ENCODE measurements at places on chromosomes 5 and 9. TPM values are rescaled to one million over a fixed set of nuclear protein-coding genes. Genes with fewer than 3 reads are reported as not detected.

DNA sequence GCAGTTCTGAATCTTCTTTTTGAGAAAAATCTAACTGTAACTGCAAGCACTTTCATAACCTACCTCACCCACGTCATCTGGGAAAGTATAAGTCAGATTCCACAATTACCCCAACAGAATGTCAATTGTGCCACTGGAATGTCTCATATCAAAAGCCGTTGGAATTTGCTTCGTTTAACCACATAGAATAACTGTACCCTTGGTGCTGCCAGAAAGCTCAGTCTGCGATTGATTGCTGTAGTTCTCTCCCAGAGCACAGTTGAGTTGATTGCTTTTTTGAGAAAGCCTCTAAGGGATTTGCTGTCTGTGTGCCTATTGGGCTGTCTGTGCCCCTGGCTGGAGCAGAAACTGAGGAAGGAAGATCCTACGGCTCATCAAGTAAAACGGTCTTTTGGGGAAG lies 583.6 kb downstream of the TMEM38B start:
- no peak for DNase-seq

- no peak for DNase-seq
Observed at GRCh38 chr5:147451193-147451592, 58.7 kb downstream of the DPYSL3 start.

DNA sequence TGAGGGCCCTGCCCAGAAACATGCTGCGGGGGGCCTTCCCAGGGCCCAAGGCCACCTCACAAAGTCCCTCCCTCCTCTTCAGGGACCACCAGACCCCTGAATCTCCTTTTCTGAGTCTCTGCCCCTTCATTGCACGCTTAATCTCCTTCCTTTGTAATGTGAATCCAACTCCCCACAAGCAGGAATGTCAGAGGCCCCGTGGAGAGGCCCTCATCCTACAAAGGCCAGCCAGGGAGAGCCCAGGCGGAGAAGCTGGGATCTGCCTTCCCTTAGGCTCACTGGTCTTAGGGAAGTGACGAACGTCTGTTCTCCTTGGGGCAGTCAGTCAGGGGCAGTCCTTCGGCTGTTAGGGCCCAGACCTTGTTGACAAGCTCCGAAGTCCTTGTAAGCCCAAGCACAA lies 2.3 kb downstream of the SMIM33 start:
- DNase-seq = no peak

GRCh38 chr5:134095887-134096589 lies 18.4 kb upstream of the TCF7 start:
- no peak for DNase-seq

Gene PLAC8L1
- total RNA-seq = 0.37 TPM

GRCh38 chr5:30878296-30878695 lies 315.2 kb upstream of the CDH6 start:
- no peak for DNase-seq

DNA sequence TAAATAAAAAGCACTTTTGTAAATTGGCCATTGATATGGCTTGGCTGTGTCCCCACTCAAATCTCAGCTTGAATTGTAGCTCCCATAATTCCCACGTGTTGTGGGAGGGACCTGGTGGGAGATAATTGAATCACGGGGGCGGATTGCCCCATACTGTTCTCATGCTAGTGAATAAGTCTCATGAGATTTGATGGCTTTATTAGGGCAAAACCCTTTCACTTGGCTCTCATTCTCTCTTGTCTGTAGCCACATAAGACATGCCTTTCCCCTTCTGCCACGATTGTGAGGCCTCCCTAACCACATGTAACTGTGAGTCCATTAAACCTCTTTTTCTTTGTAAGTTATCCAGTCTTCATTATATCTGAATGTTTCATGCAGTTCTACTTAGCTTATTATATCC lies 153.2 kb downstream of the TARS1 start:
- no peak for DNase-seq

DNA sequence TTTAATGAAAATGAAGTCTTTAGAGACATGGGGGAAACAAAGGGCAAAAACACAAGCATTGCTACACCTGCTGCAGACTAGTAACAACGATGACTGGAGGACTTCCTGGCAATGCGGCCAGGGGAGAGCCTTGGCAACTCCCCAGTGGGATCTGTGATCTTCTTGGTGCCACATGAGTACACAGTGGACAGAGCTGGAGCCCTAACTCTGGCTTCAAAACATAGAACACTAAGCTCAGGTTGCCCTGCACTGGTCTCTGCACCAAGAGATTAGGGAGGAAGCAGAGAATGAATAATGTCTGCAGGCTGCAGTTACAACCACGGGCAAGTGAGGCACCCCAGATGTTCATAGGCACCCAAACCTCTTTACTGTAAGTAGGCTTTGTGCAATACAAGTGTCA lies 91.1 kb downstream of the MRPS27 start:
- no peak for DNase-seq

DNA sequence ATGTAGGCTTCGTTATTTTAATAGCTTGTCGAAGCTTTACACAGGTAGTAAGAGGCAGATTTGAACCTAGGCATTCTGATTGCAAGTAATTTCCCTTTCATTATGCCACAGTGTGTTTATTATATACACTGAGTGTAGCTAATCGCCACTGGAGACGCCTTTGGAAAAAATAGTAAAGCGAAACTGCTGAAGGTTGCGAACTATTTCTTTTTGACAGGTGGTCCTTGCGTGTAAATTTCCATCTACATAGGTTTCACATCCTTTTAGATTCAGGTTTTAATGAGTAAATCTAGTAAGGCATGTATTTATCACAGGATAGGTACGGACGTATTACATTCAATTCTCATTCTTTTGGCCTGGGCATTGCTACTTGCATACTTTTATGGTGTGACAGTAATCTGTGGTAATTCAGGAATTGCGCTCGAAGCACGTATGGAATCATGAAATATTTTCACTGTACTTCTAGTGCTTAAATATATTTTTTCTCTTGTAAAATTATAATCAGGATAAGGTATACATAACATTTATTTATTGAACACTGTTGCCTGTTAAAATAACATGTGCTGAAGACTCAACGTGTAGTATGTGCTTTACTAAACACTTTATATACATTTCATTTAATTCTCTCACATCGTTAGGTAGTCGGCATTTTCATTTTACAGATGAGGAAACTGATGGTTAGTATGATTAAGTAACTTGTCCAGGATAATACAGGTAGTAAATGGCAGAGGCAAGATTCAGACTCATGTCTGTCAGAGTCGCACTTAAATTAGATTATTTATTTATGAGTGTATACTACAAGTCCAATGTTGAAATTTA lies 1.8 kb downstream of the MARCHF6 start:
- no peak for DNase-seq

- no peak for DNase-seq
Observed at GRCh38 chr9:38768351-38768761, 48.4 kb upstream of the FAM240B start.

DNA sequence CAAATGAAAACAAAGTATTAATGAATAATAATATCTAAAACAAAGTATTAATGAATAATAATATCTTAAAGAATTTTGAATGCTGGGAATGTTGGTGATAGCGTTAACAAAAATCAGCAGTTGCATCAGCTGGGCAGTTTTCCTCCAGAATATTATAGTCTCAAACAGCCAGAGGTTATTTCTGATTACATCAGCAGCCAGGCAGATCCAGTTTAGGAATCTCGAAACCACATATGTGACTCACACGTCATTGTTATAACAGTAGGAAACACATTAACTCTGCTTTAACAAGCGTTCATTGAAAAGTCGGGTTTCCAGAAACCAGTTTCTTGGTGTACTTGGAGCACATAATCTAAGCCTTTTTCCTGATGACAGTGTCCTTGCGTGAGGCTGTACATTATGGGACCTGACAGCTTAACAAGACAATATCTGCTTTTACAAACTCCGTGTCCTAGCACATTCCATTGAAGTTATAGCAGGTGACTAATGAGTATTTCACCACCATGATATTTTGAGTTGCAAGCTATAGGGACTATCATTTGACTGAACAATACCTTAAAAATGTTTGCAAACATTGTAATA lies 559.5 kb upstream of the KLF4 start:
- DNase-seq = no peak

DNA sequence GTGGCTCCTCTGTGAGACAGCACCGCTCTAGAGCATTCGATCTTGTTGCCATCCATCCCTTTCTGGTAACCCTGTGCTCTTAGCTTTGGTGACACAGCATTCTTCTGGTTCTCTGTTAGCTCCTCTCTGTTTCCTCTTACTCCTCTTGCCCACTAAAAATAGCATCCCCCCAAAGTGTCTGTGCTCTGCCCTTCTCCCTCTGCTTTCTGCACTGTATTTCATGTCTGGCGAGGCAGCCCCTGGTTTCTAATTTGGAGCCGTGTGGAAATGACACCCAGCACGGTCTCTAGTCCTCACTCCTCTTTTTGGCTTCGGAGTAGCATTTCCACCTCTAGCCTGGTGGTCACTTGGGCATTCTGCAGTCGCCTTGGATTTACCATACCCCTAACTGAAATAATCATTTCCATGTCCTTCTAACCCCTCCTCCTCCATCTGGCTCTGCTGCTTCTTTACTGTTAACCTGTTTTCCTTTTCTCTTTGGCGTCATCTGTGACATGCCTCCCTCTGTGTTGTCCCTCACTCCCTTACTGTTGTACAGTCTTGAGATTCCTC lies 23.8 kb downstream of the NPR3 start:
- DNase-seq = no peak

Gene LCN1
- not detected for total RNA-seq

Gene TGFBI
- total RNA-seq = 1.3 TPM

DNA sequence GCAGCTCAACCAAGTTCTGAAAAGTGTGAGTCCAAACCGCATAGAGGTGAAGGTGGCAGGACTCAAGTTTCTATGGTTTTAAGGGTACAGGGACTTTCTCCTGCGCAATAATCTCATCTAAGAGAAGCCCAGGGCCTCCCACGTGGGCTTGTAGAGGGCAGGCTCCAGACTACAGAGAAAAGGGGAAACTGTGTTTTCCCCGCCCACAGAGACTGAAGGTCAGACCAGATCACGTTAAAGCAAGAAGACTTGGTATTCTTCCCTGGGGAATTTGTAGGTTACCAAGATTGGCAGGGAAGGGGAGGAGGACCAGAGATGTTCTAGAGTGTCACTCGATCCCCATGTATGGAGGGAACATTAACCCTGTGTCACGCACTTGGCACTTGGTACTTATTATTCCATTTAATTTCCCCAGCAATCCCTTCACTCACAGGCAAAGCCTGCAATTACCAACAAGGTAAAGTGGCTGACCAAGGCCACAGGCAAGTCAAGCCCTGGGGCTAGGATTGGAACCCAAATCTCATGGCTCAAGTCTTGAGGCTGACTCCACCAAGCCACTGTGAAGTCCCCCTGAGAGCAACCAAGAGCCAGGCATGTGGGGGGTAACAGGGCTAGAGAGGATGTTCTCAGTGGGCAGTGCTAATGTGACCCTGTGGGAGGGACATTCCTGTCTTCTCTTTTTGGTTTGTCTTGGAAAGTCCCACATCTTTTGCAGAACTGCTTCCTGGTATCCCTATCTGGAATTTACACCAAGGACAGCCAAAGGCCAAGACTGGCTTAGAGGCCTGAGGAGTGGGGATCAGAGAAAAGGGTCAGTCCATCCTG lies 18.3 kb upstream of the NEK6 start:
- DNase-seq = no peak

GRCh38 chr5:1007681-1008450 lies 736 bp upstream of the NKD2 start:
- DNase-seq = no peak

Gene DCAF12
- total RNA-seq = 3.8 TPM

DNA sequence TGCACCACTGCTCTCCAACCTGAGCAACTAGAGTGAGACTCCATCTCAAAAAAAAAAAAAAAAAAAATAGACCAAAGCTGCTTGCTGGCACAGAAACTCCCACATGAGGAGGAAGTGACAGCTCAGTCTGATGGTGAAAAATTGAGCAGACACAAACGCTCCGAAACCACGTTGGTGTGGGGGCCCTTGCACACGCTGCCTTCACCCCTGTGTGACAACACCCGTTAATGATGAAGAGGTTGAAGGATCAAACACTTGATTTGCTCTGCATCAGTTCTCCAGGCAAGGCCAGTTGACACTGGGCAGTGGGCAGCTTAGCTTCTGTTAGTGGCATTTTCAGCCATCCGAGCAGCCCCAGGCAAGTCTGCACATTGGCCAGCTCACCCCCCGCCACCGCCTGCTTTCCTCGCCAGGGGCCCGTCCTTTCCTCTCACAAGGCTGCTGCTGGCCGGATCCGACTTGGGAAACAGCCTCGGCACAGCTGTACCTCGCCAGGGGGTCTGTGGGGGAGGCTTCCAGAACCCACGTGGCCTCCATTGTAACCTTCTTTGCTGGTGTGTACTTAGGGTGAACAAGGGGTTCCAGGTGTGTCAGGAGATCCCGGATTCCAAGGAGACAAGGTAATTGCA lies 79.8 kb downstream of the COL27A1 start:
- no peak for DNase-seq

Gene GFI1B
- 0.07 TPM for total RNA-seq

Gene C6
- not detected for total RNA-seq

Gene TMC1
- not detected for total RNA-seq

GRCh38 chr9:35820076-35820475 lies 5.2 kb upstream of the HINT2 start:
- DNase-seq = no peak

Gene FASTKD3
- 12.1 TPM for total RNA-seq

Gene TEX48
- total RNA-seq = not detected

Gene RNF183
- total RNA-seq = not detected

- no peak for DNase-seq
Observed at GRCh38 chr5:73278693-73279092, 105.7 kb downstream of the TMEM174 start.

GRCh38 chr5:133205204-133205603 lies 153.4 kb downstream of the HSPA4 start:
- no peak for DNase-seq

- no peak for DNase-seq
Observed at GRCh38 chr9:95640336-95640735, 123.6 kb upstream of the PTCH1 start.

DNA sequence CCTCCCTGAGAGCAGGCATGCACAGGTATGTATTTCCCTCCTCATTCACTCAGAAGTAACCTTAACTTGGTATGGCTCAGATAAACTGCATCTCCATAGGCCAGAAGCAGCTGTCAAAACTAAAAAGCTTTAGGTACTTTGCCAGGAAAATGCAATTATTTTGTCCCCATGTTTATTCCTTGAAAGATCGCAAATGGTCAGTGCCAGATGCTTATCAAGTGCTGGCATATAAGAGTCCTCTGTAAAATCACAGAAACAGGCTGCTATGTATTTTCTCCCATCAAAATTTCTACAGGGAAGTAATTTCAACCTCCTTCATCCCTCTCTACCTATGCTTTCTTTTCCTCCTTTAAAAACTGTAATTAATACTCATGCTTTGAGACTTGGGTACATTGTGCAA lies 12.7 kb downstream of the PCDHAC2 start:
- no peak for DNase-seq

- DNase-seq = no peak
Observed at GRCh38 chr5:98772415-98773213, 849 bp upstream of the RGMB start.

GRCh38 chr9:9846557-9846956 lies 766.2 kb downstream of the PTPRD start:
- DNase-seq = no peak

All from activated B cell treated with CpG ODN at 0.5 μM for 24 hours (primary cell).